Activated CD8-positive, alpha-beta T cell treated with anti-CD3 and anti-CD28 coated beads, Interleukin-2, amount 10 ng/mL, durations not matched to agents 7 days and 5 days (primary cell): ENCODE measurements at places on chromosomes 5 and 9. TPM values are rescaled to one million over a fixed set of nuclear protein-coding genes. Genes with fewer than 3 reads are reported as not detected.

DNA sequence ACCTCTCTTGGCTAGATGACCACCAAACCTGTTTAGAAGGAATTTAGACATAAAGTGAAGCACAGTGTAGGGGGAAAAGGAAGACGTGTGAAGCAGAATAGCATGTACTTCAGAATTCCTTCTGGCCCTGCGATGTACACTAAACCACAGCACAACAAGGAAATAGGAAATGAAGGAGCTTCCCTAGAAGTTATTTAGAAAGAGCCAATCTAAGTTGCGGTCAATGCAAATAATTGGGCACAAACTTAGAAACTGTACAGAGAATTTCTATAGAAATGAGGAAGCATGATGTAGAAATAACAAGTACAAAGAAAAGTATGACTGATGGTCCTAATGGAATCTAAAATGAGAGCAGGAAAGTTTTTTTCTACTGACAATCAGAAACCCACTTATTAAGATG, 41.5 kb downstream of the ANKRD55 start:
- DNase-seq = no peak

GRCh38 chr5:6397536-6398269, 19.4 kb upstream of the MED10 start:
- DNase-seq = no peak

DNA sequence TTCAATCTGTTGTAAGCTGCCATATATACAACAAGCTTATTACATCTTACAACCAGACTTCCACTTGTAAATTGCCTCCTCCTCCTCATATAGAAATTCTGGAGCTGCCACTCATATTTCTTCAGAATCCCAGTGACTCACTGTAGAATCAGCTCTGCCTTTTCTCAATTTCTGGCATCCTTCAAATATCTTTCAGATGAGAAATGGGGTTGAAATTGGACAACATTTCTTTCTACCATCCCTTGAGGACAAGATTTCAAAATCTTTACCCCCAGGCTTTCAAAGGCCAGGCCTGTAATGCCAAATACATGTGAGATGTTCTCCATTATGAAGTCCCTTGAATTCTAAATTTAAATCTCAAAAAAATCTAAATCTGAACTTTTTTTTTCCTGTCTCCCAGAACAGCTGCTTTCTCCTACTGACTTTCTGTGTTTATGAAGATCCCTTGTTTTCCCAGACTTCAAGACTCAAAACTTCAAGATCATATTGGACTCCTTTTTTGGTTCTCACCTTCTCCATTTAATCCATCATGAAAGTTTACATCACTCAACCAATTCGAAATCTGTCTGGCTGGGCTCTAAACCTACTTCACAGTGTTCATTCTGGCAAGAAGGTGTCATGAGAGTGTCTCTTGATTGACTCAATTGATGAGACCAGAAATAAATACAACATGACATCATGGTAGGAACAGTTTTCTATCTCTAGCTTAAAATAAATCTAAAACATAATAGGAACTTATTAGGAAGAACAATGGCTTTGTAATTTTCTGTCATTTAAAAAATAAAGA, 109.8 kb downstream of the HMHB1 start:
- no peak for DNase-seq

DNA sequence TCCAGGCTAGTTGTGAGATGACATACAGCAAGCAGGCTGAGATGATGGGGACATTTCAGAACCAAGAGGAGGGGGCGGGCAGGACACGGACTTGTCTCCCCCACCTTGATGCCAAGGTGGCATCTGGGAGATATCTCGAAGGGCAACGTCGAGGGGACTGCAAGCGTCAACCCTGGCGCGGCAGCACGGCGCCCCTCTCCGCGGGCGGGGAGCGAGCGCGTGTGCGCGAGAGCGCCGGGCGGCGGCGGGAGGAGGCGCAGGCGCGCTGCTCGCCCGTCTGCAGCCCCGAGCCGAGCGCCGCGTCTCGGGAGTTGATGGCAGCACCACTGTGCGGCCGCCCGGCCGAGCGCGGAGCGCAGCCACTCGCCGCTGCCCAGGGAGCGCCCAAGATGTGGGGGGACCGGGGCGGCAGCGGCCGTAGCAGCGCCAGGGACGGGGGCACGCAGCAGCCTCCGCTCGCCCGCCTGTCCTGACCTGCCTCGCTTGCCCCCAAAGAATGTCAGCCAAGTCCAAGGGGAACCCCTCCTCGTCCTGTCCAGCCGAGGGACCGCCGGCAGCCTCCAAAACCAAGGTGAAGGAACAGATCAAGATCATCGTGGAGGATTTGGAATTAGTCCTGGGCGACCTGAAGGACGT, at the start of gene PRR16:
TSS of gene PRR16 (plus strand) at position 310 of the 636 bp plus-strand sequence.
- no peak for DNase-seq

DNA sequence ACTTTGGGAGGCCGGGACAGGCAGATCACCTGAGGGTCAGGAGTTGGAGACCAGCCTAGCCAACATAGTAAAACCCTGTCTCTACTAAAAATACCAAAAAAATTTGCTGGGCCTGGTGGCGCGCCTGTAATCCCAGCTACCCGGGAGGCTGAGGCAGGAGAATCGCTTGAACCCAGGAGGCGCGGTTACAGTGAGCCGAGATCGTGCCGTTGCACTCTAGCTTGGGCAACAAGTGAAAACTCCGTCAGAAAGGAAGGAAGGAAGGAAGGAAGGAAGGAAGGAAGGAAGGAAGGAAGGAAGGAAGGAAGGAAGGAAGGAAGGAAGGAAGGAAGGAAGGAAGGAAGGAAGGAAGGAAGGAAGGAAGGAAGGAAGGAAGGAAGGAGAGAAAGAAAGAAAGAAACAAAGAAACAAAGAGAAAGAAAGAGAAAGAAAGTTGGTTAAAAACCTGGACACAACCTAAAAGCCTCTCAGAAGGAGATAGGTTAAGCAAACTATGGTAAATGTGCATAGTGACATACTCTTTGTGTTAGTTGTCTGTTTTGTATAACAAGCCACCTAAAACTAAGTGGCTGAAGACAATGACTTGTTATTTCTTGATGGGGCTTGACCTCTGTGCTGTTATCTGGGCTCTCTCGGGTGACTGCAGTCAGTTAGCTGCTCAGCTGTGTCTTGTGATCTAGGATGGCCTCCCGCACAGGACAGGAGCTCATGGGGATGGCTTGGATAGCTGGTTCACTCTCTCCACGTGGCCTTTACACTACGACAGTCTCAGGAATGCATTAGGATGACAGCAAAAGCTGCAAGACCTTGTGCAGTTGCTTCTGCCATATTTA, 8.0 kb upstream of the MYO10 start:
- no peak for DNase-seq

DNA sequence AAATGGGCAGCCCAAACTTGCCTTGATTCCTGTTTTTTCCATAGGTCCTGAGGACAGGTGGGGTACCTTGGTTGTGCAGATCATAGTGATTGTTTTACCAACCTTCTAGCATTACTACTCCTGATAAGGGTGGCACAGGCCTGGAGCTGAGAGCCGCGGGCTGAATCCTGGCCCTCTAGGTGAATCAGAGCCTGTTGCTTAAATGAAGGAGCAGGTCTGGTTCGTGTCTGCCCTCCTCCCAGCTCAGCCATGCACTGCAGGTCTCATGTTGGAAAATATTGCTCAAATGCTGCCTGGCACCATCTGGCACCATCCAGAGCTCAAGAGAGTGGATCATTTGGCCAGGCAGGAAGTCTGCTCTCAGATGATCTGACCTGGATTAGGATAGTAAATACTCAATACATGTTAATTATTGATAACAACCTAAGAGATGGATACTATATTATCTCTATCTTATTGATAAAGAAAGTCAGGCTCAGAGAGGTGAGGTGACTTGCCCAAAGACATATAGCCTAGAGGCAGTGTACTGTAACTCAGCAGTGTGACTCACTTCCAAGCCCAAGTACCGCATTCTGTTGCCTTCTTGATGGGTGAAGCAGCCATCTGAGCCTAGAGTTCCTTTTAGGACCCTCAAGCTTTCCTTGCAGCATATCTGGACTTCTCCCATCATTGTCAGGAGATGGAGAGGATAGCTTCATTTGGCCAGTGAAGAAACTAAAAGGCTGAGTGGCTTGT, 104.3 kb upstream of the PITX1 start:
- no peak for DNase-seq

GRCh38 chr5:67089200-67089725, 107.3 kb downstream of the CD180 start:
- DNase-seq = no peak

GRCh38 chr5:166595274-166595951, 1696.0 kb upstream of the WWC1 start:
- DNase-seq = no peak

DNA sequence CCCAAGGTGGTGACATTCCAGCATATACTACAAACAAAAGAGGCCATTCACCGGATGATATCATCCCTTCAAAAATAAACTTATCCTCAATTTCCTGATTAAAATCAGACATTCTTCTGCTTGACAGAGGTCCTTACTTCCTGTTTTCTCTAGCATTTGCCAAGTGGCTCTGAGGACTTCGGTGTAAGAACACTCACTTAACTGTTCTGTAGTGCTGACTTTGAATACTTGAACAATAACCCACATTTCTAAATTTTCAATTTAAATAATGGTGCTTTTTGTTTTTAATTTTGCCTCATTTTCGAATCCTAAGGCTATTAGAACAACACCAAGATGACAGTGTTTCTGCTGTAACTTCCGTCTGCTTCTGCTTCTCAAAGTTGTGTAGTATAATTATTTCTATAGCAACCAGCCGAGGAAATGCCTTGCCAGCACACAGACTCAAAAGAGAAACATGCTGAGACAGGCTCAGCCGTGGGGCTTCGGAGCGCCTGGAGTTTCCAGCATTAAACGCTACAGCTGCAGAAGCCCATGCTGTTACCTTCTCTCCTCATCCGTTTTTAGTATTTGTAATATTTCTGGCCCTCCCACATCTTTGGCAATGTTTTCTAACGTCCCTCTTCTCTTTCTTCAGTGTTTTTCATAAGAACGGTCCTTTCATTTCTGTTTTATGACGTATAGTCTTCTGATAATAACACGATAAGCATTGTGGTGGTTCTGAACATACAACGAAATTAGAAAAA, 19.5 kb upstream of the ANXA1 start:
- DNase-seq = peak; percentile 84

- DNase-seq = no peak
Measured at GRCh38 chr9:133927041-133927440, 65.1 kb downstream of the VAV2 start.

The SNX30 gene
- 5.5 TPM for total RNA-seq

The FRRS1L gene
- total RNA-seq = not detected

The GCNT4 gene
- total RNA-seq = 2.1 TPM

The BRINP1 gene
- total RNA-seq = not detected

The NUTM2F gene
- not detected for total RNA-seq
